ENCODE measurements at places on chromosomes 6 and 20. TPM values are rescaled to one million over a fixed set of nuclear protein-coding genes. Genes with fewer than 3 reads are reported as not detected.

LINC00237 gene
- 3.7 TPM for total RNA-seq

KIAA1755 gene
- 0.24 TPM for total RNA-seq

TCP11 gene
- 0.31 TPM for total RNA-seq

TTK gene
- total RNA-seq: 97.9 TPM

HTR1E gene
- total RNA-seq: not detected

RPS6KA2 gene
- total RNA-seq: 12.7 TPM

SLX4IP gene
- 3.9 TPM for total RNA-seq

MEI4 gene
- 0.38 TPM for total RNA-seq

HEY2 gene
- total RNA-seq: 30.4 TPM
